ENCODE measurements at places on chromosomes 1 and 21. TPM values are rescaled to one million over a fixed set of nuclear protein-coding genes. Genes with fewer than 3 reads are reported as not detected.

The TM2D1 gene
- total RNA-seq = 83.7 TPM

DNA sequence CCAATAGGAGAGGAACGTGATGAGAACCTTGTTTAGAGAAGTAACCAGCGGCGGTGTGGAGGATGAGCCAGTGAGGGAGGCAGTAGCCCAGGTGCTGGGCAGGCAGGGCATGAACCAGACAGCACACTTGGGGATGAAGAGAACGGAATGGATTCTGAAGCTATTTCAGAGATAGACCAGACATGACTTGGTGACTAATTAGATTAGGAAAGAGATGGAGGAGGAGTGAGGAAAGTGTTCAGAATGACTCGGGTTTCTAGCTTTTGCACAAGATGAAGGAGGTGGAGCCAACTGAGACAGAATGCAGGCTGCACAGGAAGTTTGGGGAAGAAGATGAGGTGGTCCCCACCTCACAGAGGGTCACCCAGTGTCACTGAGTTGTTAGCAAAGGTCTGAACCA, 5.1 kb downstream of the PEF1 start:
- DNase-seq = no peak

- DNase-seq = no peak
These were observed 8.2 kb upstream of the GJA5 start for GRCh38 chr1:147768582-147768981.

The CENPF gene
- 70.5 TPM for total RNA-seq

DNA sequence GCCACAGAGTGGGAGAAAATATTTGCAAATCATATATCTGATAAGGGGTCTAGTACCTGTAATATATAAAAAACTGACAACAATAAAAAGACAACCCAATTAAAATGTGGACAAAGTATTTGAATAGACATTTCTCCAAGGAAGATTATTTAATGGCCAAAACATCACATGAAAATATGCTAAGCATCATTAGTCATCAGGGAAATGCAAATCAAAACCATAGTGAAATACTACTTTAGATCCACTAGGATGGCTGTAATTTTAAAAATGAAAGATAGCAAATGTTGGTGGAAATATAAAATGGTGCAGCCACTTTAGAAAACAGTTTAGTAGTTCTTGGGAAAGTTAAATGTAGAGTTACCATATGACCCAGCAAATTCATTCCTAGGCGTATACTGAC, 118.7 kb upstream of the KIF26B start:
- no peak for DNase-seq

- DNase-seq = no peak
These were observed 12.1 kb upstream of the LRP8 start for GRCh38 chr1:53339736-53340635.

GRCh38 chr1:115337633-115338456, at the start of gene NGF:
NGF (minus strand) TSS chr1:115338249; CDS start chr1:115286795, 51,454 bp downstream.
- no peak for DNase-seq

The LAMC1 gene
- total RNA-seq = 540 TPM

The HMGN1 gene
- 201 TPM for total RNA-seq

DNA sequence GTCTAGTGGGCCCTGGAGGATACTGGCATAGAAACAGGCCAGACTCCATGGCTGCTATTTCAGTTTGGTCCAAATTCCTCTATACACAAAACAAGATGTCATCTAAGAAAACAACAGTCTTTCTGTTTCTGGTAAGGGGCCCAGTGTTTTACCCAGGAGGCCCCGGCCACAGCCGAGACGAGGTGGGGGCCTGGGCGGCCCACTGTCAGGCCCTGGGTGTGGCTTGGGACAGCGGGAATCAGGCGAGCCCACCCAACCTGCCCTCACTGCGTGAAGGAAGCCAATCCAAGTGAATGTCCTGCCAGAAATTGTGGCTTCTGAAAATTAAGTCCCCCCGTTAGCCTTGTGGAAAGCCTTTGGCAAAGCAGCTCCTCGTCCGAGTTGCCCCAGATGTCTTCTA, 31.2 kb upstream of the GPR153 start:
- DNase-seq = no peak

DNA sequence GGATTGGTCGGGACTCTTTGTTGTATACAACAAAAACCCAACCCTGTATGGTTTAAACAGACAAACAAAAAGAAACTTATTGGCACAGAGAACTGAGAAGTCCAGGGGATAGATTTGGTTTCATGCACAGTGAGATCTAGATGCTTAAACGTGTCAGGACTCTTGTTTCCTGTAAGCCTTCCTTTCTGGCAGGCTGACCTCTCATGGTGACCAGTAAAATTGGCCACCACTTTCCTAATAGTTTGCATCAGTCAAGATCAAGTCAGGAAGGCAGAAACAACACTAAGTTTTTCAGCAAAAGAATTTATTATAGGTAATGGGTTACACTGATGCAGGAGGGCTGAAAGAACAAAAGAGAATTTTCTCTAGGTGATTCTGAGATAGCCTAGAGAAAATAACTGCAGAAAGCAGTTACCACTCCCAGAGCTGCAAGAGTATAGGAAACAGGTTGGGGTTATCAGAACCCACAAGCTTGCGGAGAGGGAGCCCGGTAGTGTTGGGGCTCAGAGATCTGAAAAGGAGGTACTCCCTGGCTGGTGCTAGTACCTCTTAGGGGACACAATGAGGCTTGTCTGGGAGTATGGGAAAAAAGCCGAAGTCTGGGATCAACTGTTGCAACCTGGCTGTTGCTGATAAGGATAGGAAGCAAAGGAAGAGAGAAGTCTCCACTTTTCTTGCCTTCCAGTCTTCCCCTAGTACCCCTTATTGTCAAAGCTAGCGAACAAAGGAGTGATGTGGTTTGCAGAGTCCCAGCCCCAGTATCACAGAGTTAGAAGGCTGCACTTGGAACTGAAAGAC, 21.4 kb downstream of the CITED4 start:
- no peak for DNase-seq

DNA sequence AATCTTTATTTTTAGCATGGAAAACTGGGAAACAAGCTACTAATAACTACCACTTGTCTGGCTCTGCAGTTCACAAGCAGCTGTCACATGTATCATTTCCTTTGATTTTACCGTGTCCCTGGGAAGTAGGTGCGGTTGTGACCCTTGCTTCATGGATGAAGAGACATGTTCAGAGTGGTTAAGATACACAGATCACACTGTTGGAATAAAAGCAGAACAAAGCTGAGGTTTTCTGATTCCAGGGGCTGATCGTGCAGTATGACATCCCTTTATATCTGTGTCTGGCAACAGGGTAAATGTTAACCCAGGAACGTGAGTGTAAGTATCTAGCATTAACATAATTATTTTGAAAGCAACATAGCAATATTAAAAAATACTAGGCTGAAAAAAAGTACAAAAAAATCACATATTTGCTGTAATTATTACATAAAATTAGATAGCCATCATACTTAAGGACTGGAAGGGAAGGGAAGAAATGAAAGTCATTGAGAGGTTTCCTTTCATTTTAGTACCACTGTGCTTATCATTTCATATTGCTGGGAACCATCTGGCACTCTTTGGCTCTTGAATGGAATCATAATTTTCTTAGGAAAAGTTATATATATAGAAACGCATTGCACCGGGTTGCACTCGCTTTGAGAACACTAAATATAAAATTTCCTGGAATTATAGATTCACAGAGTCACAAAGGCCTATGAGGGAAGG, 62.8 kb upstream of the PAXBP1 start:
- DNase-seq = no peak

GRCh38 chr1:50252196-50252595, 143.5 kb downstream of the ELAVL4 start:
- DNase-seq = no peak

GRCh38 chr1:175802407-175803123, 59.2 kb upstream of the TNR start:
- DNase-seq = no peak

Data from NCI-H460 (cell line).